ENCODE measurements at places on chromosomes 1 and 21. TPM values are rescaled to one million over a fixed set of nuclear protein-coding genes. Genes with fewer than 3 reads are reported as not detected.

- no peaks in the 10 kb centered on the region for H3K36me3 ChIP-seq
- no peak for DNase-seq
- H3K4me3 ChIP-seq: no peak overlapping the region
These were observed 64.0 kb downstream of the DHRS3 start for GRCh38 chr1:12553963-12554362.

GRCh38 chr21:39467746-39468145 lies 16.0 kb downstream of the SH3BGR start:
- H3K27ac ChIP-seq: no peak overlapping the region
- no peaks in the 10 kb centered on the region for H3K36me3 ChIP-seq
- H3K27me3 ChIP-seq: no peaks in the 10 kb centered on the region
- DNase-seq: no peak
- H3K4me1 ChIP-seq: no peaks in the 10 kb centered on the region
- H3K4me3 ChIP-seq: no peak overlapping the region

DNA sequence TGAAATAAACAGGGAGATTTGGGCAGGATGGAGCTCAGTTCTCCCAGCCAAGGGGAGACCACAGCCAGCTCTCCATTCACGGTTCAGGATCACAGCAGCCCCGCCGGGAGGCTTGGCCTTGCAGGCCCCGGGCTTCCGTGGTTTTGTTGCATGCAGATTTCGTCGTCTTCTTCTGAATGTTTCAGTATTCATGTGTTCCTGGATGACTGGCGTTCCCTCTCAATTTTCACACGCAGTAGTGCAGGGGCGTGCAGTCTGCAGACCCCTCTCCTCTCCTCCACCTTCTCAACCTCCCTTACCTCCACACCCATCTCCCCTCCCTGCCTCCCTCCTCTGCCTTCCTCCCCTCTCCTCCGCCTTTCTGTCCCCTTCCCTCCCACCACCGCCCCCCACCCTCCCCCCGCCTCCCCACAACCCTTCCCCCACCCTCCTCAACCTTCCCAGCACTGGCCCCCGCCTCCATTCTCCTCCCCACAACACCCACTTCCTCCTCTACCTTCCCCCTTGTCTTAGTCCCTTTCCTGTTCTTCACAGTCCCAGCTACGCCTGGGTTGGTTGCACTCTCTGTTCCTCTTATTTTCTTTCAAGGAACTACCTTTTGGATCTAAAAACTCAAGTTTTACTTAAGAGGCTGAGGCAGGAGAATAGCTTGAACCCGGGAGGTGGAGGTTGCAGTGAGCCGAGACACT lies 8.4 kb upstream of the SLC19A1 start:
- DNase-seq: no peak
- no peaks in the 10 kb centered on the region for H3K27me3 ChIP-seq

- DNase-seq: no peak
- H3K4me3 ChIP-seq: peak within 1 kb of the TSS; percentile 53
- H3K4me1 ChIP-seq: peaks cover 33% of the 10 kb centered on the region
- peaks cover 42% of the 10 kb centered on the region for H3K27me3 ChIP-seq
- H3K36me3 ChIP-seq: no peaks in the 10 kb centered on the region
These were observed at the start of gene STUM for GRCh38 chr1:226548256-226549093. Gene STUM, plus strand, starts transcription at chr1:226548764. Its CDS starts 141 bp downstream, at chr1:226548905.

Gene ZNF670
- total RNA-seq: 0.37 TPM

Gene PLEKHA6
- total RNA-seq: 0.17 TPM

DNA sequence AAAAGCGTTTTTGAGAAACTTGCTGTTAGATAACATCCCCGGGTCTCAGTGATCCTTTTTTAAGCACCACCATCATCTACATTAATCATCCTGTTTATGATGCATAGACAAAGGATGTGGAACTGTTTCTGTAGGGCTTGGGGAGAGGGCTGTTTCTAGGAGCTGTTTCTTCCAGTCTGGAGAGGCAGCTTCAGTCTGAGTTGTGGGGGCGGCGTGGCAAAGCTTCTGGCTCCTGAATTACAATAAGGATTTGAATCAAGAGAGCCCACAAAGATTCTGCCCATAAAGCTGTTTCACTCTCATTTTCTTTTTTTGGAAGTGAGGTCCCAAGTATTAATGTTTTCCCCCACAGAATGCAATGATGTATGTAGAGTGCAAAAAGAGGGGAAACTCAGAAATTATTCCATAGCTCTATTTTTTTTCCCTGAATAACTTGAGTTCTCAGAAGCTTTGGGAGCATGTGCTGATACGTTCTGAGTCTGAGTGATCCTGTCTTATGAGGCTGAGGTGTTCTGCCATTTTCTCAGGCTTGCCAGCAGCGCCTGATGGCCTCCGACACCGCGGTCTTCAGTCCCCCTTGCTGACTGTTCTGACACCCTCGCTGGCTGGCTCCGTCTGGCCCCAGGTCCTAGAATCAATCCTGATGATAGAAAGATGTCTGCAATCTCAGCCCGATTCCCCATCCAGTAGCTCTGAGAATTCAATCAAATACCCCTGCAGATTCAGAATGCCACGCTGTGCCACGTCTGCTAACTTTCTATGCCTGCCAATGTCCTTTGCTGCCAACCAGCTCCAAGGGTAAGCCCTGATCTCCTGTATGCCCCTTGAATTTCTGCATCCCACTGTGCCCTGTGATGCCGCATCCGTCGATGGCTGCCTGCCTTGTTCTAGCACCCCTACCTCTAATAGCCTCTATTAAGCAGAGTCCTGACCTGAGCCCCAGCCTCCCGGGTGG lies 92.4 kb upstream of the AKT3 start:
- no peaks in the 10 kb centered on the region for H3K27me3 ChIP-seq
- DNase-seq: no peak
- H3K4me3 ChIP-seq: no peak overlapping the region
- no peaks in the 10 kb centered on the region for H3K4me1 ChIP-seq
- no peak overlapping the region for H3K27ac ChIP-seq

Gene LCE2C
- total RNA-seq: not detected

DNA sequence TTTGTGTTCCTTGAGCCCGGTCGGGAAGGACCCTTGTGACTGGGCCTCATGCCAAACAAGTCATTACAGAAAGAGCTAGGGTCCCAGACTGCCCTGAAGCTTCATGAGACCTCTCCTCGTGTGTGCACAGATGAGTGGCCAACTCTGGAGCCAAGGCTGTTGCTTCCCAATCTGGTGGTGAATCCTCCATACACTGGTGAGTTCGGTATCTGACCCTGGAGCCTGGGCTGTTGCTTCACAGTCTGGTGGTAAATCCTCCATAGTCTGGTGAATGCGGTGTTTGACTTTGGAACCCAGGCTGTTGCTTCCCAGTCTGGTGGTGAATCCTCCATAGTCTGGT lies 737.8 kb downstream of the MATN1 start:
- no peak overlapping the region for H3K4me3 ChIP-seq
- no peak for DNase-seq

DNA sequence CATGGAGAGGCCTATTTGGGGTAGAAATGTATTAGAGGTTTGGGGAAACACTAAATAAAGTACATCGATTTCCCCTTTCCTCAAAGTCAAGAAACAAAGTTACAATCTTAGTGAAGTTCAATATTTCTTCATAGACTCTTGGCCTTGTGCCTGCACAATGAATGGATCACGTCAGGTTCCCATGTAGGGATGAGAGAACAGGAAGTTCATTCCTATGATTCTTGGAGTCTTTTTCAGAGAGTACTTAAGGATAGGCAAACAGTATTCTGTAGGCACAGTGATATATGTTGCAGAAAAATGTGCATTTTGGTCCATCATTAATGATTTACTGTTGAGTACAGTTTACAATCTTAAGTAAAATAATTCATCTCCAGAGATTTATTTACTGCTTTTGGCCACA lies 275.5 kb downstream of the RGS7 start:
- H3K4me3 ChIP-seq: no peak overlapping the region
- H3K36me3 ChIP-seq: no peaks in the 10 kb centered on the region
- no peaks in the 10 kb centered on the region for H3K27me3 ChIP-seq
- no peaks in the 10 kb centered on the region for H3K4me1 ChIP-seq

Gene CPTP
- total RNA-seq: 27.0 TPM

GRCh38 chr1:38991638-38992411 lies 749 bp downstream of the AKIRIN1 start:
- H3K27me3 ChIP-seq: no peaks in the 10 kb centered on the region
- DNase-seq: no peak
- H3K36me3 ChIP-seq: peaks cover 8% of the 10 kb centered on the region
- H3K27ac ChIP-seq: peak overlapping the region; percentile 90
- H3K4me1 ChIP-seq: peaks cover 56% of the 10 kb centered on the region

GRCh38 chr1:235494531-235494930 lies 9.7 kb downstream of the B3GALNT2 start:
- H3K27me3 ChIP-seq: no peaks in the 10 kb centered on the region
- no peak overlapping the region for H3K4me3 ChIP-seq
- peaks cover 9% of the 10 kb centered on the region for H3K4me1 ChIP-seq
- H3K36me3 ChIP-seq: peaks cover 2% of the 10 kb centered on the region

GRCh38 chr1:145884675-145885074 lies 991 bp downstream of the ANKRD35 start:
- peaks cover 14% of the 10 kb centered on the region for H3K27me3 ChIP-seq
- H3K36me3 ChIP-seq: no peaks in the 10 kb centered on the region
- peaks cover 11% of the 10 kb centered on the region for H3K4me1 ChIP-seq
- no peak for DNase-seq
- H3K4me3 ChIP-seq: no peak overlapping the region

GRCh38 chr1:51908499-51908898 lies 30.0 kb upstream of the NRDC start:
- H3K27ac ChIP-seq: no peak overlapping the region
- no peaks in the 10 kb centered on the region for H3K4me1 ChIP-seq
- H3K4me3 ChIP-seq: no peak overlapping the region
- no peak for DNase-seq
- H3K36me3 ChIP-seq: no peaks in the 10 kb centered on the region
- peaks cover 17% of the 10 kb centered on the region for H3K27me3 ChIP-seq

DNA sequence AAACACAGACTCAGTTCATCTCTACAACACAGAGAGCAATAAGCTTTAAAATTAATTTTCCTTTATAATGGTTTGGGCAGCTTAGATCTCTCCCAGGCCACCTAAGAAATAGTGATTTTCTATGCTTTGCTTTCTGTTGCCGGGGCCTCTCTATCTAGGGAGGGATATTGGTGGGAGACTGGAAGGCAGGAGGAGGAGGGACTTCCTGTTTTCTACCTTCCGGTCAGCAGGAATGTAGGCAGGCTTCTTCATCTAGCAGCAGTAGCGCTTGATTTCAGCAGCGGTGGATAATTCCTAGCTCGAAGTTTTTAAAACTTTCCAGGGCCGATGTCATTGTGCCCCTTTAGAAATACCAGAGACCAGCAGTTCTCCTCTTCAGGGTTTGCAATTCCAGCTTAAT lies 5.1 kb upstream of the DESI2 start:
- DNase-seq: no peak
- H3K4me3 ChIP-seq: no peak overlapping the region
- H3K4me1 ChIP-seq: peaks cover 6% of the 10 kb centered on the region
- no peaks in the 10 kb centered on the region for H3K36me3 ChIP-seq
- no peaks in the 10 kb centered on the region for H3K27me3 ChIP-seq

Gene RHCE
- total RNA-seq: not detected

Gene NES
- total RNA-seq: 0.10 TPM

- DNase-seq: no peak
- no peaks in the 10 kb centered on the region for H3K36me3 ChIP-seq
- H3K27ac ChIP-seq: peak overlapping the region; percentile 98
- H3K4me1 ChIP-seq: peaks cover 32% of the 10 kb centered on the region
- no peaks in the 10 kb centered on the region for H3K27me3 ChIP-seq
- H3K4me3 ChIP-seq: peak overlapping the region; percentile 78
These were observed 1.1 kb downstream of the C21orf58 start for GRCh38 chr21:46322351-46323226.

DNA sequence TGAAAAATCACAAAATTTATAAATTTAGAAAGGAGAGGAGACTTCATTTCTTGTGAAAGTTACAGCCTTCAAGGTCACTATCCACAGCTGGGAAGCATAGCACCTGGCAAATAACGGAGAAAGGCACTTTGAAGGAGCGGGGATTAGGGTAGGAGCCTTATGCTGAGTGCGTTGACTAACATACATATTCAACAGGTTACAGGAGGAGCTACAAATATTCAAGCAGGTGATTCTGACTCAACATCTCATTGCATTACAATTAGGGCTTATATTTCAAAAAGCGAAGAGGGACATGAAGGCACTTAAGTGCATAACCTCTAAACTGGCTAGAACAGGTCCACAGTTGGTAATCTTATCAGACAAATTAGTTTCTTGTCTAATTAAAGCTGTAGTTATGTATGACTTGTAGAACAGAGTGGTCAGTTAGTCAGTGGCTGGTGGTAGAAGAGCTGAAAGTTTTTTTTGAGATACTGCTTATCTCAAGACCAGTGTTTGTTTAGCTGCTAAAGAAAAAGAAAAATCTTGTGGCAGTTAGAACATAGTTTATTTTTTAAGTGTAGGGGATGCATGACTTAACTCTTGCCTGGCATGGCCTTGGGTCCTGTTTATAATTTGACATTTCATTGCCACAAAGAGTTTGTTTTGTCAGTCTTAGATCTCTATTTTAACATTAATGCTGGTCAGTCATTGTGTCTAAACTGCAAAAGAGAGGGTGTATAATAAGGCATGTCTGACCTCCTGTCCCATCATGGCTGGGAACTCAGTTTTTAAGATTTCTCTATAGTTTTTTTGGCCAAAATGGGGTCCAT lies 311.5 kb downstream of the DUSP10 start:
- DNase-seq: no peak
- no peaks in the 10 kb centered on the region for H3K4me1 ChIP-seq
- peaks cover 3% of the 10 kb centered on the region for H3K27me3 ChIP-seq
- H3K27ac ChIP-seq: no peak overlapping the region

DNA sequence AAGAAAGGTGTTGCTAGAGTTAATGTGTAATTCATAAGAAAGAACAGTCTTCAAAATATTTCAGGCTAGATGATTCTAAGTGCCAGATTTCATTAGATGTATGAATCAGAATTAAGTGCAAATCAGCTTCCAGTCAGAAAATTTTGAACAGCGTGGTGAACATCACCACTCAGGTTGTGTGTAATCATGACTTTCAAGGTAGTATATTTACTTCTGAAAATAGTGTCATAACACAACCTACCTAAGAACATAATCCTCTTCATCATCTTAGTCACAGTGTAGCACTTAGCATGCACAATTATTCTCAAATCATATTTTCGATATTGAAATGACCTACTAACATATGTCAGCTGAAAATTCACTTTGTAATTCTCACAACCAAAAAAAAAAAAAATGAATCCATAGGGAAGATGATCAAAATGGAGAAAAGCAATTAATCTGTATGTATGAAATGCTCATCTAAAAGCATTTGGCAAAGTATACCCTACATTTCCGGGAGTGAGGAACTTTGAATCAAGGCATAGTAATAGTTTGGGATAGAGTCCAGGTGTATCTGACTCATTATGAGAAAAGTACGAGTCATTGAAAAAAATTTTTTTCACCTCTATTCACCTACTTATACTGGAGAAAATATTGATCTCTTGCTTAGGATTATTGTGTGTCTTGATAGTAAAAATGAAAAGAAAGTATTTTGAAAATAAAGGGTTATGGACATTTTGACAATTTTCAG lies 221.8 kb upstream of the CHRM3 start:
- no peak overlapping the region for H3K27ac ChIP-seq
- DNase-seq: no peak
- H3K27me3 ChIP-seq: no peaks in the 10 kb centered on the region
- no peaks in the 10 kb centered on the region for H3K4me1 ChIP-seq
- H3K36me3 ChIP-seq: no peaks in the 10 kb centered on the region
- no peak overlapping the region for H3K4me3 ChIP-seq

Gene AADACL3
- total RNA-seq: not detected

Gene MYCL
- total RNA-seq: not detected

Gene TFF1
- not detected for total RNA-seq

Measured in CD4-positive, CD25-positive, alpha-beta regulatory T cell (primary cell).